Tracheal epithelial cell (primary cell): ENCODE measurements at places on chromosomes 2 and 18. TPM values are rescaled to one million over a fixed set of nuclear protein-coding genes. Genes with fewer than 3 reads are reported as not detected.

UGT1A9 gene
- total RNA-seq = 21.4 TPM in 1 of 2 replicates, not detected in the other

CPS1 gene
- total RNA-seq = 19.8 and 21.4 TPM in 2 replicates

MAP2 gene
- total RNA-seq = 5.3 and 8.7 TPM in 2 replicates

PTH2R gene
- total RNA-seq = under 0.01 and 0.48 TPM in 2 replicates

SCYGR4 gene
- not detected in 2 replicates for total RNA-seq

TUBA4B gene
- total RNA-seq = not detected in 2 replicates
